ENCODE measurements at places on chromosomes 11 and 22.

- no peak for DNase-seq
These were observed 145.0 kb upstream of the GRK3 start for GRCh38 chr22:25419247-25420113.

DNA sequence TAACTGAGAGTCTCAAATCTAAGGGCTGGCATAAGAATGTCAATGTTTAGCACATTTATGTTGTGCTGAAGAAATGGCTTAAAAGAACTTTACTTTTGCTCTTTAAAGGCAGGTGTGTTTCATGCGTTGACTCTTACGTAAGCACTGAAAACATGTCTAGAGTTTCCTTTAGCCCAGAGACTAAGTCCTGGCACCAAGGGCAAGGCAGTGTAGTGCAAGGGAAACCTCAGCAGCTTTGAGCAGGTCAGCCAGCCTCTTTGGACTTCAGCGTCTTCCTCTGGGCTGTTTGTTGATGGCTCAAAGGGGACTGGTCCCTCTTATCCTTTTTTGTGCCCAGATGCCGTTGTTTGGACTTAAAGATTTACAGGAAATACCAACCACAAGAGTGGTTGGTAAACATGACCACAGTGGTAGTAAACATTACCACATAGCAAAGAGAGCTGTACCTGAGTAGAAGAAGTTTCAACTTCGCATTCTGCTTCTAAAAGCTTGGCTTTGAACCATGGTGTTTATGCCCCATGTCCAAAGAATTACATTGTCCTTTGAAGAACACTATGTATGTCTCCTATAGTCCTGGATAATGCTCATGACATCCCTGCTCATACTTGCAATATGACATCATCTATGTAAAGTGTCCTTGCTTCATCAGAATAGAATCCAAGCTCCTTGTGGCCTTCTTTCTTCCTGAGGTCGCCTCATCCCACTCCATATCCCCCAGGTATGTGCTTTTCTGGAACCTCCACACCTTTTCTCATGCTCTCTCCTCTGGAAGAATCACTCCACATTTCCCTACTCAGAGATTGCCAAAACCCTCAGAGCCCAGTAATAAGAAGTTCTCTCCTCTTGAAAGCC, 23.5 kb downstream of the TENM4 start:
- DNase-seq = no peak

DNA sequence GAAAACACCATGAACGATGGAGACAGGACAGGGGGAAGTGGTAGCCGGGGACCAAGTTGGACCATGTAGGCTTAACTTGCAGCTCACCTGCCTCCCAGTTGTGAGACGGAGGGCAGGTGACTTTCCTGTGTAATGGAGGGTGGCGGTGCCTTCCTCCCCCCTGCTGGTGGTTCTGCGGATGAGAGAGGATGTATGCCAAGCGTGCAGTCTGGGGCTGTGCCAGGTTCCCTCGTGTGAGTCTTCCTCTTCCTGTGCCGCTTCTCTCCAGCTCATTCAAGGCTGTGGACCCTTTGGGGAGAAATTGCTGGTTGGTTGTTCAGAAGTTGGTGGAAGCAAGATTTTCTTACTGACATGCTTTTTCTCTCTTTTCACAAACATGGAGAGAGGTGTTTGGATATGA, 35.1 kb downstream of the MPPED1 start:
- no peak for DNase-seq

GRCh38 chr11:122186439-122187080, 70.5 kb upstream of the BLID start:
- DNase-seq = no peak

- no peak for DNase-seq
These were observed 259.7 kb upstream of the PLET1 start for GRCh38 chr11:112520354-112520753.

DNA sequence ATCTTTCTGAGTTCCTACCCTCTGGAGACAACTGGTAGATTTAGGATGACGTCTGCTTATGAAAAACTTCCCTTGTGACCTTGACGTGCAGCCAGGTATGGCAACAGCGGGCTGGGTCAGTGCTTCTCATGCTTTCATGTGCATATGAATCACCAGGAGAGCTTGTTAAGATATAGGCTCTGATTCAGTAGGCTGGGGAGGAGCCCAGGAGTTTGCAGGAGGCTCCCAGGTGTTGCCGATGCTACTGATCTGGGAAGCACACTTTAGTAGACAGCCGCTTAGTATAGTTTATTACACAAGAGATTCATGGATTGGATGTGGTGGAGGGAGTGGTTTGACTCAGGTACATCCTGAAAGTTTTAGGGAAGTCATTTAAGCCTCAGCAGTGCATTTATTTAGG, 23.8 kb downstream of the DIXDC1 start:
- no peak for DNase-seq

DNA sequence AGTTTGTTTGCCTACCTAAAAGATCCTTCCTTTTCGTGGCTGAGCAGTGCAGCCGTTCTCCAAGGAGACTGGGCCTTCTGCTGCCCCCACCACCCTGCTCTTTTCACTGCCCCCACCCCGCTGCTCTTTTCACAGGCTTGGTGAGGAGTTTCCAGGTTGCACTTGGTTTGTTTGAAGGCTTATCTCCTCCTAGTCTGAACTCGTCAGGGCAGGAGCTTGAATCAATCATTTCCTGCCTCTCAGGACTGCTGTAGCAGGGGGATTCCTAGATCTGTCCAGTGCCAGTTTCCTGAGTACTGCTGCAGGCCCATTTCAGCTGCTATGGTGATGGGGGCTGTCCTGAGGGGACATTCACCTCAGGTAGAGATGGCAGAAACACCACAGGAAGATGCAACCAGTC, 10.0 kb downstream of the MED15 start:
- DNase-seq = no peak

Data from activated T-helper 9 cell treated with anti-CD3 and anti-CD28 coated beads, Interleukin-2, amount 50 U/mL, for 16 hours (primary cell).